ENCODE measurements at places on chromosomes 2 and 18.

DNA sequence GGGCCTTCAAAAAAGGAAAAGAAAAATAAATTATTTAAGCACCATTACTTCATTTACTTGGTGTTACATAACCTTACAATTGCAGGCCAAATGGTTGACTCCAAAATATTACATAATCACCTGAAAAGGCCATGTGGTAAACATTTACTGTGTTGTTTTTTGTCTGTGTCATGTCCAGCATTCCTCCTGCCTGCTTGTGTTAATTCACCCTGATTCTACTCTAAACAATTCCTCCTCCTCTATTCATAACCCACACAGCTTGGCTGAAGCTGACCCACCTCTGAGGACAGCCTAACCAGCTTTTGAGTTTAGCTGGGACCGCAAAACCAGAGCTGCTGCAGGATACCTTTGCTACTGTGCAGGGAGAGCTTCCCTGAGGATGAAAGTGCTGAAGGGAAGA, 35.4 kb downstream of the TMX3 start:
- DNase-seq = no peak

- no peak for DNase-seq
Observed at GRCh38 chr18:73004260-73004659, 136.5 kb upstream of the NETO1 start.

- DNase-seq = no peak
Observed at GRCh38 chr2:119377993-119378345, 11.2 kb downstream of the DBI start.

- DNase-seq = no peak
Observed at GRCh38 chr2:240571314-240571973, 3.2 kb downstream of the RNPEPL1 start.

DNA sequence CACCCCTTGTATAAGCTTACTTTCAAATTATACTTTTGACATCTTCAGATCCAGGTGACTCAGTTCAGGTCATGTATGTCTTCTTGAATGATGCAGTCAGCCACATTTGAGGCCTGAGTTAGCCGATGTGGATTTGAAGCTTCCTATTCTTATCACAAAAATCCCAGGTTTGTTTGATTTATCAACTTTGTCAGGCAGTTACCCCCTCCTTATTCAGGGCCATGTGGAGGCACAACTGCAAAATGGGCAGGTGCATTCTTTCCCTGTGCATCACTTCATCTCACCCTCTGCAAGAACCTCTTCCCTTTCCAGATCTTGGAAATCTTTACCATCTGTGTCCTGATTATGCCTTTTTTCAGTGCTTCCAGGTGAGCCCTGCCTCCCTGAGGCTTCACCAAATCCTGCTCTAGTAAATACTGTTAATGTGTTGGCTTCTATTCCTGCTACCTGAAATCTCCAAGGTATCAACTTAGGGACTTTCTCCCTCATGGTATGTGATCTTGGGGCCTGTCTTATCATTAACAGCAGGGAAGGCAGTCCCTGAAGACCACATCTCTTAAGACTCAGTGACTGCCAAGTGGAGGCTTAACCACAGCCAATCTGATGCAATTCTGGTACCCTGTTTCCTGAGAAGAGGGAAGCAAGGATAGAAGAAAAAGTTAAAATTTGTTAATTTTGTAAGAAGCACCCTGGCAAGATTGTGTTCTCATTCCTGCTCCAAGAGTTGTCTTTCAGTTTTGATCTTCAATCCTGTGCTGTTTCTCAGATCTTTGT, 9.4 kb upstream of the ARHGAP28 start:
- no peak for DNase-seq

Data from MM.1S (cell line).